Kidney tubule cell (primary cell): ENCODE measurements at places on chromosomes 7 and 10.

- DNase-seq = no peak
Measured at GRCh38 chr7:68125168-68125567, 1128.5 kb downstream of the TYW1 start.

- no peak for DNase-seq
Measured at GRCh38 chr7:48188776-48189520, 17.7 kb downstream of the ABCA13 start.

- DNase-seq = no peak
Measured at GRCh38 chr10:84593506-84593905, 265.1 kb downstream of the CCSER2 start.

GRCh38 chr7:122756860-122757259 is 54.1 kb upstream of the RNF148 start:
- no peak for DNase-seq

DNA sequence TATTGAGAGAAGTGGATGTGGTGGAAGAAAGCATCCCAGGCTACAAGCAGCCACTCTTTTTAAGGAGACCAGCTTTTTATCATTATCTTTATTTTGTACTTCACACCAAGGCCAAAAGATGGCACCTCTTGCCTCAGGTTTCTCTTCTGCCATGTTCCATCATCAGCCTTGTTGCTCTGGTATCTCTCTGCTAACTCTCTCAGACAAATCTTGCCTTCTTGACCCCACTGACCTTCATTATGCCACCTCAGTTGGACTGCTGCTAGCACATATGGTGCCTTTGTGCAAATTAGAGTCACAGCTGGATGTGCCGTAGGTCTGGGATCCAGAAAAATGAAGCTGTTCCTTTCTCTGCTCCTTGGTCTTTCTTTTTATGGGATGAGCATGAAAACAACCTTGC is 47.1 kb upstream of the DYNC1I1 start:
- no peak for DNase-seq

DNA sequence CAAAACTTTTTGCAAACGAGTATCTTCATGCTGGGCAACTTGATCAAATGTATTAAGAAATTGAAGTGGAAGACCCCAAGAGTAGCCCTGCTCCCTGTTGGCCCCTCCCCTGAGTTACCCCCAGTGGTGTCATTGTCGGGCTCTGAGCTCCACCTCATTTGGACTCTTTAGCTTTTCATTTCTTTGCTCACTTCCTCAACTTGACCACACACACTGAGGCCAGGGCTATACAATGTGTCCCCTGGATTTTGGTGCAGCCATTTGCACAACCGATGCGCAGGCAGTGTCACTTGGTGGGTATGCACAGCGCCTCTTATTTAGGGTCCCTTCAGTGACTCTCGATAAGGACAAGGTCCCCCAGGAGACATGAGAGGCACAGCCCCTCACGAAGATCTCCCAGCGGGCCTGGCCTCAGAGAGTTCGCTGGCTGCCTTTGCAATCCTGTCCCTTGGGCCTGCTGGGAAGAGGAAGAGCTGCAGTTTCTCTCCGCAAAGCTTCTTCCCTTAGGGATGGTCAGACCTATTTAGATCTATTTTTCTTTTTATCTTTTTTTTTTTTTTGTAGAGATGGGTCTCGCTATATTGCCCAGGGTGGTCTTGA is 2.5 kb upstream of the MUC3A start:
- no peak for DNase-seq

DNA sequence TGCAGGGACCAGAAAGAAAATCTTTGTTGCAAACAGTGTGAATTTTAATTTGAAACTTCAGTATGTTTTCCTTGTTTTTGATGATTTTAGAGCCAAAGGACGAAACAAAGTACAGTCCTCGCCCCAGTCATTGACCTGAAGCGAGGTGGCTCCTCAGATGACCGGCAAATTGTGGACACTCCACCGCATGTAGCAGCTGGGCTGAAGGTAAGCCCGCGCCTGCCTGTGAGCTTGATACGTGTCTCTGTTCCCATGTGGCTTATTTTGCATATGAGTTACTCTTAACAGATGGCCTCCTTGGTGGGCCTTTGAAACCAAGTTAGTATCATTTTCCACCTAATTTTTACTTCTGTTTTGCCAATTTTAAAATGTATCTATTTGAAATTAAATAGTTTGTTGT is 12.3 kb downstream of the RBM17 start:
- no peak for DNase-seq

- DNase-seq = no peak
Measured at GRCh38 chr10:113823389-113823788, 30.5 kb downstream of the DCLRE1A start.

GRCh38 chr7:154914308-154914995 is 88.5 kb downstream of the PAXIP1 start:
- DNase-seq = no peak

DNA sequence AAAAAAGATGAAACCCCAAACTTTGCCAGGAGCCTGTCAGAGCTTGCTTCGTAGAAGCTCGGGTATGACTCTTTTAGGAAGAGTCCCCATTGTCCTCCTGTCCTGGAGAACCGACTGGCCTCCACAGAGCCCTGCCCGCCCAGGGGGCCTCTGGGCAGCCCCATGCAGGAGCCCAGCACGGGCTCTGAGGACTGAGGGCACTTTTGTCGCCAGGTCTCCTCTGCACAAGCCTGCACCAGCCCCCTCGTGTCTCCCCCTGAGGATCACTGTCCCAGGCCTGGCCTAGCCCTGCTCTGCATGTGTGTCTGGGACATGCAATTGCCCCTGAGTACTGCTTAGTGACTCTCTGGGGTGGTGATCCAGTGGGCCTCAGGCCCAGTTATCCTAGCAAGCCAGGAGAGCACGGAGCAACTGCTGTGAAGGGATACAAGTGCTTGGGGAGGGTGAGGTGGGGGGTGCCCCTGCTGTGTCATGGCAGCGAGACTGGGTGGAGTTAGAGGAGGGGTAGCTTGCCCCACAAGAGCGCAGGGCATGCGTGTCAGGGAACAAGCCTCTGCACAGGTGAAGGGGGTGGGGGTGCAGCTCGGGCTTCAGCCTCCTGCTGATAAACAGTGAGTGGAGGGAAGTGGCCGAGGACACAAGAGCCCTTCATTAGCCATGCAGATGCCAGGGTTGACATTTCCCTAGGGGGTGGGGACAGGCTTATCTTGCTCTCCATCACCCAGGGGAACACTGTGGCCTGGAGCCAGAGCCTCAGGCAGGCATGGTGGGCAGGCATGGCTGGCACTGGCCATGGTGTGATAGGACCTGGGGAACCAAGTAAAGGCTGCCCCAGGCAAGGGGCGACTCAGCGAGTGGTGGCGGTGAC is 143.4 kb downstream of the C10orf105 start:
- no peak for DNase-seq

- peak; percentile 47 for DNase-seq
Measured at GRCh38 chr10:102175415-102175814, 23.2 kb downstream of the NOLC1 start.

GRCh38 chr7:80529362-80529761 is 17.5 kb upstream of the GNAT3 start:
- DNase-seq = no peak

GRCh38 chr10:71282323-71282680 is 36.8 kb upstream of the SLC29A3 start:
- DNase-seq = peak; percentile 58

GRCh38 chr10:82925547-82925946 is 1050.6 kb downstream of the NRG3 start:
- peak; percentile 50 for DNase-seq

- no peak for DNase-seq
Measured at GRCh38 chr7:155676052-155676451, 31.6 kb downstream of the RBM33 start.

- no peak for DNase-seq
Measured at GRCh38 chr10:117972168-117972837, 74.4 kb downstream of the RAB11FIP2 start.

DNA sequence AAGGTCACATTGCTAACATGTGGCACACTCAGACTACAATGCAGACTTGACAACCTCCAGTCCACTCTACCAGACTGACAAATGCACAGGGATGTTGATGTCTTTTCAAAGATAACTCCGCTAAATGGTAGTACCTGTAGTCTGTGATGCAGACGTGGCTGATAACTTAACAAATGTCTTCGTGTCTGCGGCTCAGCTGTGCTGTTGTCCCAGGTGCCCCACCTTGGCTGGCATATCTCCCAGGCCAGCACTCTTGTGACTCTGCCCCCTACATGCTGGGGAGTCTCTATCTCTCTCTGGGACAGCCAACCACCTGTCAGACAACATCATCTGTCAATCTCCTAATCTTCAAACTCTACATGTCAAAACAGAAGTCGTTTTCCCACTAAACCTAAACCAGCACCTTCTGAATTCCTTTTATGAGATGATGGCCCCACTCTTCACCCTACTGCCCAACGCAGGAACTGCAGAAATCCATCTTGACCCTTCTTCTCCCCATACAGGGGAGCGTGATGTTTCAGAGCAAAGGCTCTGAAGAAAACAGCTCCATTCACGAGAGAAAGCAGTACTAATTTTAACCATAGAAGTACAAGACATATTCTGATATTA is 156.4 kb downstream of the USP6NL start:
- DNase-seq = no peak

GRCh38 chr10:126104767-126105166 is 208.4 kb downstream of the FANK1 start:
- DNase-seq = no peak

DNA sequence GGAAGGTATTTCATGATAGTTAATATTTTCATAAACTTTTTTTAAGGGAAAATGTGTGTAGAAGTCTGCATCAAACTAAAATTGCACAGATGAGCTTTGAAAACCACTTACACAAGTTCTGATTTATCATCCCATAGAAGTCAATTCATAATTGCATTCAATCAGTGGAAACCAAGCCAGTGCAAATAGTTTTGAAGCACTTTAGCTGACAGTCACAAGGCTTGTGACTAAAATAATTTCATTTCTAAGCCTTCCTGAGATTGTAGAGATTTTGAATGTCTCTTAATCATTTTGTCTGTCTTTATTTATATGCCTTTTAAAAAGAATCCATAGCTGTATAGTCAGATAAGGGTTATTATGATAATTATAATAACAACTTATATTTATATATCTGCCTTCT is 41.4 kb downstream of the EXOC4 start:
- no peak for DNase-seq

GRCh38 chr7:158016180-158017097 is 571.2 kb downstream of the PTPRN2 start:
- peak; percentile 6 for DNase-seq

GRCh38 chr10:97134110-97134509 is 51.6 kb downstream of the SLIT1 start:
- DNase-seq = no peak

- no peak for DNase-seq
Measured at GRCh38 chr7:121940918-121941317, 68.0 kb downstream of the PTPRZ1 start.

DNA sequence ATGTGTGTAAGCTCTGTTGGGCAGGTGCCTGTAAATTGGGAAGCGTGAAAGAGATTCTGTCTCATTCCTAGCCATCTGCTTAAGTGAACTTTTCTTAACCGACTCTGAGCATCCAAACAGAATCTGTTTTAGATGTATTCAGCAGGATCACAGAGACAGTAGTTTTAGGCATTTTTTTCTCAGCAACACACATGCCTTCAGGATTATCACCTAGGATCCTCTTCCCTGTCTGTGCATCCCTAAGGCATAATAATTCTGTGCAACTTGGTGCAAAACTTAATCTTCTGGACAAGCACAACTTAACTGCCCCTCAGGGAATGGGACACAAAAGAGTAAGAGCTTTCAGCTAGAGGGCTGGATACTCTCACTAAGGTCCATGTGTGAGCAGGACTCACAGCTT is 284.8 kb downstream of the C7orf25 start:
- DNase-seq = no peak

DNA sequence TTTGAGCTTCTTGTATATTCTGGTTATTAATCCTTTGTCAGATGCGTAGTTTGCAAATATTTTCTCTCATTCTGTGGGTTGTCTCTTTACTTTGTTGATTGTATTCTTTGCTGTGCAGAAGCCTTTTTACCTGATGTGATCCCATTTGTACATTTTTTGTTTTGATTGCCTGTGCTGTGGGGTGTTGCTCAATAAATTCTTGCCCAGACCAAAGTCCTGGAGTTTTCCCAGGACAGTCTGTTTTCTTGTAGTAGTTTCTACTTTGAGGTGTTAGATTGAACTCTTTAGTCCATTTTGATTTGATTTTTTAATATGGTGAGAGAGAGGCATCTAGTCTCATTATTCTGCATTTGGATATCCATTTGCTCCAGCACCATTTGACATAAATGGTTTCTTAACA is 588.7 kb upstream of the MBL2 start:
- DNase-seq = no peak

DNA sequence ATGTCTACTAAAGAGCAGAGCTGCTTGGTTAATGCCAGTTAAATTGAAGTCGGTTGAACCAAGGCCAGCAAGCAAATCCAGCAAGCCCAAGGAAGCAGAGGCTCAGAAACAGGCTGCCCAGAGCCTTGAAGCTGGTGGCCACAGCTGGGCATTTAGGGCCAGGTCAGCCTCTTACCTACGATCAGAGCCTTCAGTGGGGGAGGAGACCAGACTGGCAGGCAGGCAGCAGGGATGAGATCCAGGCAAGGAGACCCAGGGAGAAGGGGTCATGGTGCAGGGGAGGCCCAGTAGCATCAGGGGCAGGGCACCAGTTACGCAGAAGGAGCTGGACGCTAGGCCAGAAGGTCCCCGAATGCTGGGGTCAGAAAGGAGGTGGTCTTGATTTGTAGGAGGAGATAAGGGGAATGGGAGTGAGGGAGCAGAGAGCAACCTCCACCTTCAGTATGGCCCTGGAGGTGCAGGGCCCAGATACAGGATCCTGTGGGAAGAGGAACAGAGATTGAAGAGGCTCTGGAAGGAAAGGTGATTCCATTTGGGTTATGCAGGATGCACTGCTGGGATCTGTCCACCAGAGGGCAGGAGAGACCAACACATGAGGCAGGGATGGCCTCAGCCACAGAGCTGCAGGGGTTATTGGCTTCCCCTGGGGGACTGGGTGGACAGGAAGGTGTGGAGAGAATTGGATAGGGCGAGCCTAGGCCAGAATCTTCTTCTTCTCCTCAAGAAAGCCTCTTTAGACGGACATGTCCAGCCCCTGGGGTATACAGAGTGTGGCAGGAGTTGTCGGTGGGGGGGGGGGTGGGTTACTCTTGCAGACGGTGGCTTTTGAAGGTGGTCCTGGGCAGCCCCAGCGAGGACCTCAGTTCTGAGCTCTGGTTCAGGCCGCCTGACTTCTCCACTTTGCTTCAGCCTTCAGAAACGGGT is 132.6 kb upstream of the PODXL start:
- DNase-seq = peak; percentile 63

GRCh38 chr10:110226926-110227641 is 19.7 kb downstream of the MXI1 start:
- DNase-seq = peak; percentile 48

DNA sequence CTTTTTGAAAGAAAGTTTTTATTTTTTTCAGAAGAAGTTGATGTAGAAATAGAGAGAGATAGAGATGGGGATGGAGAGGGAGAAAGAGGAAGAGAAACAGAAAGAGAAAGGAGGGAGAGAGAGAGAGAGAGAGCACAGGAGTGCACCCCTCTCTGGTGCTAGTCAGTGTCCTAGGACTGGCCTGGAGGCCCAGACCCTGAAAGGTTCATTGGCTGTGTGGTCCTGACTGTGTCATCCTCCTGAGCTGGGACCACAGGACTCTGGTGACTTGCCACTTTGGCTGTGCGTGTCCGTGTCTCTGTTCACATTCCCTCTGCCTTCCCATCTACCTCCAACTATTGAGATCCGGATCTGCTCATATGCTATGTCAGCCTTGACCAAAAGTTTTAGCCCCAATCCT is 62.1 kb upstream of the SHH start:
- DNase-seq = no peak

GRCh38 chr10:46077141-46077554 is 31.1 kb upstream of the MSMB start:
- no peak for DNase-seq
